HEK293T (cell line): ENCODE measurements at places on chromosomes 6 and 20.
A peak's percentile ranks its signal among the peaks of the same experiment; 100 is the strongest.

GRCh38 chr6:109840034-109840433 lies 138.1 kb upstream of the GPR6 start:
- DNase-seq = no peak

GRCh38 chr6:163243083-163243482 lies 171.4 kb upstream of the QKI start:
- DNase-seq = no peak

DNA sequence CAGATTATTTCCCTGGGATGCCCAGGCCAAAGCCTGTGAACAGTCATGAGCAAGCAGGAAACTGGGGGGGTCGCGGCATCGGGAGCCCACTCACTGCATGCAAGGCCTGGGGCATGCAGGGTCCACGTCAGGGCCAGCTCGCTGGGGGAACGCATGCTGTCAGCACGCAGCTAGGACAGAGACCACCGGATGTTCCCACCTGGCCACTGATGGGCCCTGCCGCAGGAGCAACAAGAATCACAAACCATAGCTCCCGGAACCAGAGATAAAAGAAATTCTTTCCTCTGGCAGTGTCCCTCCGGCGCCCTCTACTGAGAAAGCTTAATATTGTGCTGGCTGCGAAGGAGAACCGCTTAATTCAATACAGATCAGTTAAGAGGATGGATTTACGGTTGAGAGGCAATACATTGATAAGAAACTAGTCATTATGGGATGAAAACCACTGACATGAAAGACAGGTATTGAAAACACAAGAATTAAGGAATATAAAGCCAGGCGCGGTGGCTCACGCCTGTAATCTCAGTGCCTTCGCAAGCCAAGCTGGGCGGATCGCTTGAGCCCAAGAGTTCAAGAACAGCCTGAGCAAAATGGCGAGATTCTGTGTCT lies 32.6 kb downstream of the C6orf15 start:
- DNase-seq = peak; percentile 66

DNA sequence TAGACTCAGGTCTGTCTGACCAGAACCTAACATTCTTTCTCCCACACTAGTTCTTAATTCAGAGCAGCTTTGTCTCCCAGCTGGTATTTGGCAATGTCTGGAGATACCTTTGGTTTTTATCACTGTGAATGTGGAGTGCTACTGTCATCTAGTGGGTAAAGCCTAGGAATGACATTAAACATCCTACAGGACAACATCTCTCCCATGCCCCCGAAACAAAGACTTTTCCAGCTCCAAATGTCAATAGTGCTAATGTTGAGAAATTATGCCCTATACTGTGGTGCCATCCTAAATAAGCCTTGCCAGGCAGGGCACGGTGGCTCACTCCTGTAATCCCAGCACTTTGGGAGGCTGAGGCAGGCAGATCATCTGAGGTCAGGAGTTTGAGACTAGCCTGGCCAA lies 4.2 kb upstream of the TTPAL start:
- DNase-seq = no peak

DNA sequence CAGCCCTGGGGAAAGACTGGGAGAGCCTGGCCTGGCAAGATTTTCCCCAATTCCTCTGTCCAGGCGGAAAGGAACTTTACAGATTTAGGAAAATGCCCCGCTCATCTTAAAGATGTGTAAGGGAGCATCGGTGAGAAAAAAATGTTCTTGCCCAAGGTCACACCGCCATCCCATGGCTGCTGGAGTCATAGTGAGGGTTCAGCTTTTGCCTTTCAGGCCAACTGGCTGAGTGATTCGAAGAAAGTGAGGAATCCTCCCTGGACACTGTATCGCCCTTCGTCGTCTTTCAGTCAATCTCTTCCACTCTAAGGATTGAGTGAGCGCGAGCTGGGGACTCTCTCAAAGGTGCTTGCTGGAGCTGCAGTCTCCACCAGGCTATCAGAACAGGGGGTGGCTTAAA lies 1.4 kb downstream of the WFDC2 start:
- no peak for DNase-seq

- DNase-seq = peak; percentile 73
These were observed 84.4 kb downstream of the CRYBG1 start for GRCh38 chr6:106444777-106445507.
